HT1080 (cell line): ENCODE measurements at places on chromosomes 13 and 19. TPM values are rescaled to one million over a fixed set of nuclear protein-coding genes. Genes with fewer than 3 reads are reported as not detected.

- DNase-seq: no peak
Measured at GRCh38 chr13:73991384-73991783, 142.8 kb downstream of the KLF12 start.

GRCh38 chr13:78603240-78603957 is at the start of gene POU4F1:
POU4F1 (minus strand) TSS chr13:78603552; CDS start chr13:78603326, 226 bp downstream.
- DNase-seq: no peak

- no peak for DNase-seq
Measured at GRCh38 chr13:67138970-67139369, 91.2 kb downstream of the PCDH9 start.

DNA sequence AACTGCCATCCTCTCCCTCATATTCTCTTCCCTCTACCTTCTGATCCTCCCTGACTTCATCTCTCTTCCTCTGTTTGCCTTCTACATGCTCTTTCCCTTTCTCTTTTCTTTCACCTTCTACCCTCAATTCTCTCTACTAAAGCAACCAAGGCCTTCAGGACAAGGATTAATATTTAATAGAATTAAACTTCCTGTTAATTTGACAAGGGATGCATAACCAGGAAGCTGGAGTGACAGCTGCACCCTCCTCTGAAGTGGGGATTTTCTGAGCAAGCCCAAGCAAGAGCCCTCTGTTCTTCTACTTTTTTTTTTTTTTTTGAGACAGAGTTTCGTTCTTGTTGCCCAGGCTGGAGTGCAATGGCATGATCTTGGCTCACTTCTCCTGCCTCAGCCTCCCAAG is 63.4 kb upstream of the MED4 start:
- no peak for DNase-seq

PEG3 gene
- not detected in 2 replicates for total RNA-seq

DNA sequence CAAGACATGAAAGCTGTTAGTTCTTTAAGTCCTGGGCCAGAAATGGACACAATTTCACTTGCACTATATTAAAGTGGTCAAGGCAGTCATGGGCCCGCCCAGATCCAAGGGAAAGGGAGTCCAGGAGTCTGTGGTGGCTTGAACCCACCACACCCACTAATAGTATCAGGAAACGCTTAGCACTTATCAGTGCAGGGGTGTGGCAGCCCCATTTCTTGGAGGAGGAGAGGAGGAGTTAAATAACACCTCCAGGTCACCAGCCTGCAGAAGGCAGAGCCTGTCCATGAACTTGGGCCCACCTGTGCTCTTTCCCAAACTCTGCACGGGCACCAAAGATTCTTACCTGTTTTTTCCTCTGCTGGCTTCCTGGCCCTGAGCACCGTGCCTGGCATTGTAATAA is 5.4 kb upstream of the NTN5 start:
- no peak for DNase-seq

- no peak for DNase-seq
Measured at GRCh38 chr19:42251572-42252358, 3.2 kb downstream of the ERF start.

DNA sequence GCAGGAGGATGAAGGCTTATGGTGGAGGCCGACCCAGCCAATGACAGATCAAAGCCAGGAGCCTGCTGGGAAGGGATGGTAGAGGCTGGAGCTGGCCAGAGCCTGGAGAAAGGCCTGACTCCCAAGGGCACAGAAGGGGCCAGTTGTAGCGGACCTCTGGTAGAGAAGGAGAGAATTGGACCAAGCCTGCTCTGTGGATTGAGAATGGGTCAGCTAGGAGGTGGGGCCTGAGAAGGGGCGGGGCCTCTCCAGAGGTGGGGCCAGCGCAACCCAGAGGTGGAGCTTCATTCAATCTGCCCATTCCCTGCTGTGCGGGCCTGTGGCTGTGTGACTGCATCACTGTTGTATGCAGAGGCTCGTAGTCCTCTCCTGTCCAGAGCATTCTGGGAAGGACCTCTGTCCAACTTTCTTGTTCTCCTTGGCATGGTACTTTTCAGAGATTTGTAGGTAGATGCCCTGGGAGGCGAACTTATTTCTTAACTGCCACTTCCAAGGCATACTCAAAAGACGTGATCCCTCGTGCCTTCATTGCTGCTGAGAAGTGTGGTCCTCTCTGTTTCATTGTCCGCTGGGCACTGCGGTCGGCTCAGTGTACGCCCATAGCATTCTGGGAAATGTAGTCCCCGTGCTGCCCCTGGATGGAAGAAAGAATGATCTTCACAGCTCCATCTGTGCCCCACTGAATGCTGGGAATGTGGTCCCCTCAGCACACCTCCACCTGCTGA is 6.7 kb downstream of the GRIN2D start:
- peak; percentile 85 for DNase-seq
